HS-5 (cell line): ENCODE measurements at places on chromosomes 5 and 9.

DNA sequence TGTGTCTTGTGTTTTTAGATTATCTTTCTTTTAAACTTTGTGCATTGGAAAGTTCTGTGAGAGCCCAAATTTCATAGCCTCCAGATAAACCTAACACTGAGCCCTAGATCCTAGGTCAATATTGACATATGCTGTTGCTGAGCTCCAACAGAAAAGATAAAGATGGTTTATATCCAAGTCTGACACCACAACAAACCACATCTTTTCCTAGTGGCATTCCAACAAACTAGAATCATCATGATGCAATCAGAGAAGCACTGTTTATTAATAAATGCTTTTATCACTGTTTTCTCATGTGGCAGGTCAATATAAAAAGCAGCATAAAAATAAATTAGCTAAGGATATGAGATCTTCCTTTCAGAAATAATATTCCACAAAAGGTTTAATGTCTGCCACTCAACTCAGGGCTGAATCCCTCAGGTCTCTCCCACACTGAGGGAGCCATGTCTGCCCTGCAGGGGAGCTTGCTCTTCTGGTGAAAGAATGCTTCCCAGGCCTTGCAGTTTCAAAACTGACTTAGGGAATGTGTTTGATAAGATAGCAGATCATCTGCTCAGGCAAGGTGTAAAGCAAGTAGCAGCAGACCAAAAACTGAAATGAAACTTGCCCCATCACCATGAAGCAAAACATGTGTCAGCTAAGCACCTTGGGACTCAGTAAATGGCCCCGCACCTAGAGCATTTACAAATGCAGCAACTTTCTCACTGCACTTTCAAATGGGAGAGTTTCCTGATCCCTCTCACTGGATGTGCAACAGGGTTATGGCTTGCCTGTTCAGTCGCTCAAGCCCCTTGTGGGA lies 493.0 kb downstream of the AGTPBP1 start:
- DNase-seq, result peak; percentile 29

GRCh38 chr9:126927419-126927818 lies 12.8 kb downstream of the RALGPS1 start:
- no peak for DNase-seq

- no peak for DNase-seq
Measured at GRCh38 chr5:11148810-11149539, 387.9 kb upstream of the DAP start.

DNA sequence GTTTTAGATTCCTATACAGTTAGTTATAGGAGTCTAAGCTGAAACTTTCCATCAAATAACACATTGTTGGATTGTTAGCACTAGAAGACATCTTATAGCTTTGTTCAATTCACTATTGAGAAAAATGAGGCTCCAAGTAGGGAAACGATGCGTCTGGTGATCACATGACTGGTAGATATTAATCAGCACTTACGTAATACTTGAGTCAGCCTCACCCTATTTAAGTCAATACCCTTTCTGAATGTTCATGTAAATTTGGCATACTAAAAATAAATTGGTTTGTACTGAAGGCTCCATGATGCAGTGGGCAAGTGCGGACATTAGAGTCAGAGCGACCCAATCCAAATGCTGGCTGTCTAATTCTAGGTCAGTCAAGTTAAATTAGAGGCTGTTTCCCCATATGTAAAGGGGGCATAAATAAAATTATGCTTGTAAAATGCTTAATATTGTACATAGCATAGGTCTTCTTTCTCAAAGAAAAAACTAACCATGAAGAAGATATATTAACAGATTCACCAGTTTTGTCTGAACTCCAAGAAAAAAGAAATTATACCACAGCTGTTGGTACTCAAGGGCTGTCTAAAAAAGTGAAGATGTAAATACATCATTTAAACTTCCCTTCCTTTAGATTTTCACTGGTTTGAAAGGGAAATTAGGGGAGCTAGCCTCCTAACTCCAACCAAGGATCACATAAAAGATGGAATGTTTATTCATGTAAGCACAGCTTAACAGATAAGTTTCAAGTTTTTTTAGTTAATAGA lies 406.6 kb upstream of the TLE4 start:
- peak; percentile 6 for DNase-seq

DNA sequence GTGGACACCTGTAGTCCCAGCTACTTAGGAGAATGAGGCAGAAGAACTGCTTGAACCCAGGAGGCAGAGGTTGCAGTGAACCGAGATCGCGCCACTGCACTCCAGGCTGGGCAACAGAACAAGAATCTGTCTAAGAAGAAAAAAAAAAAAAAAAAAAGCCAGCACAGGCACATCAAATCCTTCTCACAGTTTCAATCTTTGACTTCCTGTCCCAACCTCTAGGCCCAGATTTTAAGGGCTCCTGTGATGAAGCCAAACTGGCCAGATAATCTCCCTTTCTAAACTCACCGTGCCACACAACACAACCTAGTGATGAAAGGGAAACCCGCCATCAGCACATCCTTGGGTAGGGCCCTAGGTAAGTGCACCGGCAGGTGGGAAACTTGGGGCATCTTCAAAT lies 58.1 kb downstream of the ROR2 start:
- no peak for DNase-seq

DNA sequence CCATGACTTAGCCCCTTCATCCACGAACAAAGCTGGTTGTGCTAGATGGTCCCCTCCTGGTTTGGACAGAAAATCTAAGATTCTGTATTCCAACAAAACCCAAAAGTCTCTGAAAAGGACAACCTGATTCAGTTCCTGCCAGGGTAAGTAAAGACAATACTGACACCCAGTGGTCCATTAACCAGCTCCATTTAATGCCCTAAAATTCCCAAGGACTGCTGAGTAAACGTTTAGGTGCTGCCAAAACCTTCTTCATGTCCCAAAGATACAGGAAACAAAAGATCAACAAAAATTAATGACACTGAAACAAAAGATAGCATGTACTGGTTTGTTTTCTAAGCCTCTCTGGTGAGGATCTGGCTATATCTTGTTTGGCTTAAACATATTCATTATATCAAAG lies 25.3 kb upstream of the PPP1R2B start:
- no peak for DNase-seq

GRCh38 chr5:57028161-57028560 lies 76.2 kb upstream of the MIER3 start:
- DNase-seq, result no peak

GRCh38 chr5:154771383-154771901 lies 16.3 kb downstream of the LARP1 start:
- DNase-seq, result no peak

- DNase-seq, result no peak
Measured at GRCh38 chr5:168779333-168779732, 200.2 kb upstream of the PANK3 start.

- DNase-seq, result no peak
Measured at GRCh38 chr5:96001262-96001661, 39.6 kb upstream of the ELL2 start.

- DNase-seq, result no peak
Measured at GRCh38 chr5:132746954-132747615, at the start of gene CCNI2. TSS of gene CCNI2 (plus strand) at chr5:132747426. CDS start at chr5:132747496, 70 bp downstream.

- no peak for DNase-seq
Measured at GRCh38 chr5:93572101-93572607, 8.9 kb downstream of the NR2F1-AS1 start.

DNA sequence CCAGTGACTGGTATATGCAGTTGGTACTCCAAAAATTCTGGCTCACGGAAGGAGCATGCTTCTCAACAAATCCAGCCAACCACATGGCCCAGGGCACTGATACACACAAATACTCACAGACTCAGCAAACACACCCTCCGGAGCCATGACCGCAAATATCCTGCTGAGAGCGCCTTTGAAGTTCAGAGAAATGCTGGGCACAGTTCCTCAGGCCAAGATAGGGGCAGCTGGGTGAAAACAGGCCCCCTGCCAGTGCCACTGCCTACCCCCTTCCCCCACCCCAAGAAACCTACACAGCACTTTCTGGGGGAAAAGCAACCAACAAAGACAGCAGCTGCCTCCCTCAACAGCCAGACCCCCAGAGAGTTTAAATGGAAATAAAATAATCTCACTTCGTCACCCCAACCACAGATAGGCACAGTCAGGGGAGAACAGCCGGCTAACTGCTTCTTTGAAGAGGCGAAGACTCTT lies 120.0 kb downstream of the C5orf15 start:
- no peak for DNase-seq

- no peak for DNase-seq
Measured at GRCh38 chr9:119366909-119367682, 2.1 kb downstream of the BRINP1 start.
